ENCODE measurements at places on chromosomes 13 and 19. TPM values are rescaled to one million over a fixed set of nuclear protein-coding genes. Genes with fewer than 3 reads are reported as not detected.

The NXNL1 gene
- total RNA-seq, result not detected

The FFAR1 gene
- 0.74 TPM for total RNA-seq

The ONECUT3 gene
- 41.9 TPM for total RNA-seq

The CYP4F8 gene
- not detected for total RNA-seq

The SLITRK5 gene
- total RNA-seq, result 0.07 TPM

The ZNF576 gene
- 15.5 TPM for total RNA-seq

The F10 gene
- total RNA-seq, result 30.2 TPM

The ZNF418 gene
- total RNA-seq, result 20.5 TPM

The ZNF560 gene
- not detected for total RNA-seq

The QPCTL gene
- total RNA-seq, result 9.0 TPM

The HNRNPUL1 gene
- 259 TPM for total RNA-seq

The POU2F2 gene
- 1.6 TPM for total RNA-seq

The ZNF211 gene
- total RNA-seq, result 25.1 TPM

The KCNRG gene
- 1.3 TPM for total RNA-seq

The EFNA2 gene
- 23.8 TPM for total RNA-seq

The KRTDAP gene
- 1.6 TPM for total RNA-seq

The ADGRE3 gene
- not detected for total RNA-seq

The DKKL1 gene
- total RNA-seq, result 5.2 TPM

The SYCN gene
- not detected for total RNA-seq

The NLRP5 gene
- not detected for total RNA-seq

The PEPD gene
- total RNA-seq, result 39.2 TPM

The LCP1 gene
- 17.0 TPM for total RNA-seq

The TMEM255B gene
- 1.5 TPM for total RNA-seq

The ZNF439 gene
- total RNA-seq, result 2.0 TPM

The ZIC2 gene
- total RNA-seq, result 0.13 TPM

The ANGPTL8 gene
- not detected for total RNA-seq

The ZSCAN4 gene
- total RNA-seq, result not detected

The VSTM1 gene
- not detected for total RNA-seq

The KLK14 gene
- 0.89 TPM for total RNA-seq

The ZNF296 gene
- total RNA-seq, result 1.3 TPM

The TMEM190 gene
- 2.3 TPM for total RNA-seq

The ZIK1 gene
- total RNA-seq, result 12.9 TPM

The ZNF426 gene
- 21.7 TPM for total RNA-seq

The SERTAD1 gene
- 4.4 TPM for total RNA-seq

The CEACAM3 gene
- total RNA-seq, result not detected

The IL11 gene
- total RNA-seq, result 2.8 TPM

The RASGRP4 gene
- not detected for total RNA-seq

The NCR1 gene
- total RNA-seq, result not detected

The SHKBP1 gene
- 102 TPM for total RNA-seq

The CDX2 gene
- total RNA-seq, result 31.0 TPM

The SIGLEC7 gene
- total RNA-seq, result not detected

The SCGB2B2 gene
- total RNA-seq, result 0.84 TPM

The SHANK1 gene
- 0.36 TPM for total RNA-seq

The NLRP9 gene
- total RNA-seq, result not detected

The IFNL1 gene
- total RNA-seq, result not detected
